Activated T-cell treated with anti-CD3 and anti-CD28 coated beads, Interleukin-2, amount 50 U/mL, for 48 hours (primary cell): ENCODE measurements at places on chromosomes 1 and 21.

DNA sequence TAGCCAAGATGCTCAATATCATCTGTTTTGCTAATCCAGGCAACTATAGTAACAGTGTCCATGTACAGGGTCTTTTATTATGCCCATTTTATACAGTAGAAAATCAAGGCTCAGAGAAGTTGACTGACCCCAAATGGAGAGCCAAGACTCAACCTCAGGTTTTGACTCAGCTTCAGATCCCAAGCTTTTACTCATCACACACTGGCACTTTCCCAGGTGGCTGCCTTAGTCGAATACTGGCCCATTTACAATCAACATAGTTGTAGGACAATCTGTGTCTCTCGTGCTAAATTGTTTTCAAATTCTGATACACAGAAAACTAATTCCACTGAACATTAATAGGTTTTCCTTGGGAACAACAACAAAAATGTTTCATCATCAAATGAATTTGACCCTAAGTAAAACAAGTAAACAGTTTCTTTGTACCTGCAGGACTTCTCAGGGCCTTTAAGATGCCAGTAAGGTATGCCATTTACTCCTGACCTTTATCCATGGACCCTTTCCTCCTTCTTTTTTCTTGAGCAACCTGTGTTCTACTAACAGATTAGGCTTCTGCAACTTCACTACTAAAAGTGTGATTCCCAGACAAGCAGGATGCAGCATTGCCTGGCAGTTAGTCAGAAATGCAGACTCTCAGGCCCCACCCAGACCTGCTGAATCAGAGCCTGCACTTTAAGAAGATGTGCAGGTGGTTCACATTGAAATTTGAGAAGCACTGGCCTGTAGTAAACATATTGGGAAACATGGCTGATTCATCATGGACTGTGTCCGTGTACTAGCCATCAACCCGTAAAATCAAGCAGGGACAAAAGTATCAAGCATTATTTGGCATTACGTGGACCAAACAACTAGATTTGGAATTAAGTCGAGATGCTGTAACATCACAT, 128.8 kb downstream of the RRAGC start:
- DNase-seq, result no peak

GRCh38 chr1:9291914-9292360, 757 bp upstream of the SPSB1 start:
- no peak for DNase-seq

GRCh38 chr1:3226701-3227350, 157.8 kb downstream of the PRDM16 start:
- DNase-seq, result no peak

DNA sequence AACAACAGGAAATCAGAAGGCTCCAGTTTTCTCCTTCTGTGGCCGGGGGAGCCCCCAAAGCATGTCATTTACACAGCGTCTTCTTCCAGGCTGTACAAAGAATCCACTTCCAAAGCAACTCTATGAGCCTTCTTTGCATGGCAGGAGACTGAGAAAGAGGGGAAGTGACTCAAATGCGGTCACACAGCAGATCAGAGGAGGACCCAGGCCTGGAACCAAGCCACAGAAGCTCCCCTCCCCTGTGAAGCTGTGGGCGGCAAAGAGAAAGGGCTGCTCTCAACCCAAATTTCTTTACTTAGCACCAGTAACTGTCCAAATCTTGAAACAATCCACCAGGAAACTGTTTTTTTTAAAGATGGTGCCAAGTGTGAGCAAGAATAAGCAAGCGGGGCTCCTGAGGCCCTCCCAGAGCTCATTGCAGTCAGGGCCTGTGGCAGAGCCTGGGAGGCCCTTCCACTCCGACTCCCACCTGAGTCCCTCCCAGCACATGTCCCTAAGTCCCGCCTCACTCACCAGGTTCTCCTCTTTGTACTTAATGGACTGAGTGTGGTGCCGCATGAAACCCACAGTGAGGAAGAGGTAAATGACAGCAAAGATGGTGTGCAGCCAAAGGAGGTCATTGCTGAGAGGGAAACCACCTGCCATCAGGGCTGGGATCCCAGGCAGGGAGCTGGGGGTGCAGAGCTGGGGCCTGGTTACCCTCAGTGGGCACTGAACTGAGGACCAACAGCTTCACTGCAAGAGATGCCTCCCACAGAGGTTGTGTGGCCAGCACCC, 15.9 kb downstream of the TMEM63A start:
- peak; percentile 81 for DNase-seq

- no peak for DNase-seq
Measured at GRCh38 chr1:18734001-18734400, 103.4 kb downstream of the PAX7 start.

DNA sequence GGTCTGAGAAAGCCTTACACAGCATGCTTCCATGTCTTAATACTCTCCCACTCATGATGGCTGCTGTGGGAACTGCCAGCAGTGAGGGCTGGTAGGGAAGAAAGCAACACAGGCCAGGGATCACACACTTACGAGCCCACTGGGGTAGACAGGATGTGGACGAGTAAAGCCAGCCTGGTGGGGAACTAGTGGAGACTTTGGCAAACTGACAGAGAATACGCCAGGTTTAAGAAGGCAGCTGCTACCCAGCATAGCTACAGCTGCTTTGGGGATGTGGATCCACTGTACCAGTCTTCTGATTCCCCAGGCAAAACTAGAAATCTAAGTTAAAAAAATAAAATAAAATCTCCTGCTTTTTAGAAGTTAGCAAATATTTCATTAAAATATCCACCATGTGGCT, 664.0 kb downstream of the SMYD3 start:
- DNase-seq, result no peak

GRCh38 chr1:153610334-153610733, 2.6 kb downstream of the S100A16 start:
- no peak for DNase-seq

GRCh38 chr21:41571938-41572510, 64.1 kb upstream of the TMPRSS2 start:
- DNase-seq, result no peak

GRCh38 chr1:195637539-195637938, 970.7 kb downstream of the KCNT2 start:
- DNase-seq, result no peak

GRCh38 chr1:119537966-119538365, 31.0 kb downstream of the HSD3B1 start:
- no peak for DNase-seq

DNA sequence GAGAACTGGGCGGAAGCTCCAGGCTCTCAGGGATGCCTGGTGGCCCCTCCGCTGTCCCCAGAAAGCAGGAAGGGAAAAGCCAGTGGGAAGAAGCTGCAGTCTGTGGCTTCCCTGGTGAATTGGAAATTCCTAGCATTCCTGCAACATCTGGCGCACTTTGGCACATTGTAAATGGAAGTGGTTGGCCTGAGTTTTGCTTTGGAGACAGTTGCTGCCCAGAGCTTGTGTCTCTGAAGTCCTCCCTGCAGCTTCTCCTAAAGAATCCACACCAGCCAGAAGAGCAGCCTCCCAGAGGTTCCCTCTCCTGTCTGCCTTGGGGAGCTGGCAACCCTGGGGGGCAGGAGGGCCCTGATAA, 48.2 kb downstream of the ARHGEF10L start:
- DNase-seq, result no peak

- no peak for DNase-seq
Measured at GRCh38 chr21:34567604-34568155, 47.2 kb downstream of the RCAN1 start.

DNA sequence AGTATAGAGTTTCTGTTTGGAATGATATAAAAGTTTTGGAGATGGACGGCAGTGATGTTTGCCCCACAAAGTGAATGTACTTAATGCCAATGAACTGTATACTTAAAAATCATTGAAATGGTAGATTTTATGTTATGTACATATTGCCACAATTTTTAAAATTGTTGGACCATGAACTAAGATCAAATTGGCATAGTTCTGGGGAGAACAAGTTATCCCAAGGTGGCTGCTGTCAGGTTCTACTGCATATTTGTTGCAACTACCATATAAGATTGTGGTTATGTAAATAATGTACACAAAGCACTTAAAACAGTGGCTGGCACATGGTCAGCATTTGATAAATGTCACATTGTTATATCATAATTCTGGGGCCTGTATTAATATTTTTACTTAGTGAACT, 466.4 kb downstream of the SIPA1L2 start:
- no peak for DNase-seq

DNA sequence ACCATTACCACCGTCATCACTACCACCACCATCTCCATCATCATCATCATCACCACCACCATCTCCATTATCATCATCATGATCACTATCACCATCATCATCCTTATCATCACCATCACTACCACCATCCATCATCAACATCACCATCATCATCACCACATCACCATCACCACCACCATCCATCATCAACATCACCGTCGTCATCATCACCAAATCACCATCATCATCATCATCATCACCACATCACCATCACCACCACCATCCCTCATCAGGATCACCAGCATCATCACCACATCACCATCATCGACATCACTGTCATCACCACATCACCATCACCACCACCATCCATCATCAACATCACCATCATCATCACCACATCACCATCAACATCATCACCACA, 203.0 kb upstream of the VAMP3 start:
- DNase-seq, result no peak

DNA sequence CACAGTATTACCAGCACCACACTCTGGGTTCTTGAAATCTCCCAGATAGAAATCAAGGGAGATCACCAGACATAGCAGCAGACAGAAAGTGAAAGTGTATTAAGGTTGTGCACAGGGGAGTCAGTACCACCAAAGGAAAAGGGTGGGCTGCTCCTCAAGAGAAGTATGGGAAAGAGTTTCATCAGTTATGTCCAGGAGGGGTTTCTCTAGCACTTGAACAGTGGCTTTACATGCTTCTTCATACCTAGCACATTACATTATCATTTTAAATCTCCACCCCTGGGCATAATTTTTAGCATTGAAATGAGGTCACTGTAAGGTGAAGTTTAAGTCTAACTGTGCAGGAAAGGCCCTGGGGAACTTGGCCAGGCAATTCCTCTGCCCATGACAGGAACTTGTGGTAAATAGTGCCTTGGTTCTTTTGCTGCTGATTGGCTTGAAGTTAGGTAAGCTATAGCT, 601.0 kb downstream of the NUF2 start:
- no peak for DNase-seq

DNA sequence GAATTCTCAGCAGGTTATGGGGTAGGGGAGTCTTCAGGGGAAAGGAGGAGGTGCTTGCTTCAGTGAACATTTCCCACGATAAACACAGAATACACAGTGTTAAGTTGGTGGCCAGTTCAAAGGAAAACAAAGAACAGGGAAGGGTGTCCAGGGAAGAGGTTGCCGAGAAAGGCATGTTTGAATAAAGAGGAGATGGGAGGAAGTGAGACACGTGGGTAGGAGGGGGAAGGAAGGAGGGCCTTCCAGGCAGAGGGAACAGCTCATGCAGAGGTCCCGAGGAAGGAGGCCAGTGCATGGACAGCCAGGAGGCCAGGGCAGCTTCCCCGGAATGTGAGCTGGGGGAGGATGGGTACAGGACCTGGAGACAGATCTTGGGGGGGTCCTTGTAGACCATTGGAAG, 130.3 kb upstream of the TMEM51 start:
- no peak for DNase-seq

GRCh38 chr1:36913484-36914060, 120.7 kb downstream of the GRIK3 start:
- DNase-seq, result no peak

DNA sequence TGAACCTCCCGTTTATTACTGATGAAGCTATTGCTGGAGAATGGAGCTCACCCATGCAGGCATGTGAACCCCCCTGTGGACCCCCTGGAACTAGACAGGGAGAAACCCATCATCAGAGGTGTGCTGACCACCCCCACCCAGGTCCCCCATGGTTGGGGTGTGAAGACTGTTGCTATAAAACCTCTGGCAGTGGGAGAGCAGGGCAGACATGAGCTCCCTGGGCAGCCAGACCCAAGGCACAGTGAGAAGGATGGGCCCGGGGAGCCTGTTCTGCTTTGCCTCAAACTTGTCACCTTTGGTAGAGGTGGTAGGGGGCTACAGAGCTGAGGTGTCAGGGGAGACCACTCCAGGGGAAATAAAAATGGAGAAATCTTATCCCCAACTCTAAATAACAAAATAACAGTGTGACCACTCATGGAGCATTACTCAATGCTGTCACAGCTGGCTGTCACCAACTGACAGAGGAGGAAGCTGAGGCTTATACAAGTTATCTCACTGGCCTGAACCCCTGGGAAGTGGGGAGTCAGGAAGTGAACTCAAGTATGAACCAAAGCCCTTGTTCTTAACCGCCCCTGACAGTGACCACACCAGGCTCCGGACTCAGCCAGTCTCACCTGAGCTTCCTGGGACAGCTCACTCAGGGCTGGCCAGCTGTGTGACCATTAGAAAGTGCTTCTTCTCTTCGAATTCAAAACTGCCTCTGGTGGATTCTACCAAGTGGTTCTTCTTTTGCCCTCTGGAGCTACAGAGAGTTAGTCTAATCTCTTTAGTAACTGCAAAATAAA, 698.8 kb downstream of the MATN1 start:
- DNase-seq, result no peak

GRCh38 chr1:153697191-153698019, 18.9 kb downstream of the NPR1 start:
- DNase-seq, result no peak

- DNase-seq, result no peak
Measured at GRCh38 chr1:90837420-90837819, 120.3 kb upstream of the BARHL2 start.

DNA sequence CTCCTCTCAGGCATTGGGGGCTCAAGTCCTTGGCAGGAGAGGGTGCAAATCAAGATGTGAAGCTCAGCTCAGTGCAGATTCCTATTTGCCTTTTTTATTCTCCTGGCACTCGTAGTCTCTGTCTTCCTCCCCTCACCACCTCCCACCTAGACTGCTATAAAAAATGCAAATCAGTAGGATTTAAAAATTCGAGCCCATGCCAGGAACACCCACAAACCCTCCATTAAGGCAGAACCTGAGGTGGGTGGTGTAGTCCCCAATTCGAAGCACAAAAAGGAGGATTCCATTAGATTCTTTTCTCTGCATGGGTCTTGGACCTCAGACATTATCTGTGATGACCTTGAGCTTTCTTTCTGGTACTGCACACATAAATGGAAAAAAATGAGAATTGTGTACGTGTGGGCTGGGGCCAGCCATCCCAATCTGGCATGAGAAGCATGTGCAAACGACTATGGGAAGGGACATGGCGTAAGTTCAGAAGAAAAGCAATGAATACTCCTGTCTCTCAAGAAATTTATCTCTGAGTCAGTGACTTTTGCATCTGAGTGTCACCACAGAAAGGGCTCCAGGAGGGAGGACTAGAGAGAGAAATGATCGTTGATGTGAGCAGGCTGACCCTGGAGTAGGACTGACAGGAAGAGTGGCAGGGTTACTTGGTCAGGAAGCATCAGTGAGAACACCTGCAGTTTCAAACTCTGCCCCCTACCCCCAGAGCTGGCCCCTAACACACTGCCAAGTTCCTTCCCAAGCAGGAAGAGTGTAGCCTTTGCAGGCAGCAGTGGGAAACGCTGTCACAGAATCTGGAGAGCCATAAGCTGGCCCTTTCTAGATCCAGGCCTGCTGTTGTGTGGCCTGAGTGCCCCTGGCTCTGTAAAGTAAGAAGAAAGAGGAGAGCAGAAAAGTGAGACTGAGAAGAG, 1.7 kb downstream of the INKA2 start:
- peak; percentile 21 for DNase-seq

- no peak for DNase-seq
Measured at GRCh38 chr1:223248001-223248769, 105.1 kb upstream of the TLR5 start.

GRCh38 chr1:221078260-221078965, 199.2 kb downstream of the HLX start:
- no peak for DNase-seq

- no peak for DNase-seq
Measured at GRCh38 chr1:207009182-207009850, 23.2 kb downstream of the C1orf116 start.

- no peak for DNase-seq
Measured at GRCh38 chr1:22983944-22984343, 11.3 kb upstream of the LACTBL1 start.
